Kidney glomerular epithelial cell (primary cell): ENCODE measurements at places on chromosomes 6 and 20.

- DNase-seq: no peak
Measured at GRCh38 chr20:13995841-13996240, 525 bp downstream of the MACROD2 start.

- peak; percentile 60 for DNase-seq
Measured at GRCh38 chr6:52304983-52305390, 20.4 kb upstream of the MCM3 start.

- DNase-seq: no peak
Measured at GRCh38 chr6:109527989-109528388, 45.0 kb upstream of the ZBTB24 start.

DNA sequence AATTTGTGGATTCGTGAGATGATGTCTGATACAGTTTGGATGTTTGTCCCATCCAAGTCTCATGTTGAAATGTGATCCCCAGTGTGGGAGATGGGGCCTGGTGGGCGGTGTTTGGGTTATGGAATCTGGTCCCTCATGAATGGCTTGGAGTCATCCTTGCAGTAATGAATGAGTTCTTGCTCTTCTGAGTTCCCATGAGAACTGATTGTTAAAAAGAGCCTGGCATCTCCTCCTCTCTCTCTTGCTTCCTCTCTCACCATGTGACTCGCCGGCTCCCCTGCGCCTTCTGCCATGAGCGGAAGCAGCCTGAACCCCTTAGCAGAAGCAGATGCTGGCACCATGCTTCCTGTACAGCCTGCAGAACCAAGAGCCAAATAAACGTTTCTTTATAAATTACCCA is 30.5 kb upstream of the RPP40 start:
- DNase-seq: no peak

- DNase-seq: peak; percentile 20
Measured at GRCh38 chr6:21748343-21749056, 154.9 kb downstream of the SOX4 start.

DNA sequence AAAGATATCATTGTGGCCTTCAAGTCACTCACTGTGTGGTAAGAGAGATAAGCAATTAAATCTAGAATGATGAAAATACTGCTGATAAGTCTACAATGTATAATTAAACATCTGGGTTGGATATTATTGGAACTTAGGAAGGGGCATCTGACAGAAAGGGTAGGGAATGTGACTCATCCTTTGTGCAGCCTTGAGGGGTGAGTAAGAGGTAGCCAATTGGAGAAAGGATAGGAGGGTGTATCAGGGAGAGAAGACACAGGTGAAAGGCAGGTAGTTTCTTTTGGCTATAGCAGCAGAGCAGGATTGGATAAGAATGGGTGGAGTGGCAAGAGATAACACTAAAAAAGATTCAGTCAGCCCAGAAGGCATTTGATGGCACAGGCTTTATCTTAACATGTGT is 182.0 kb downstream of the COL21A1 start:
- DNase-seq: no peak

- DNase-seq: no peak
Measured at GRCh38 chr20:3258429-3258828, 19.4 kb upstream of the SLC4A11 start.

DNA sequence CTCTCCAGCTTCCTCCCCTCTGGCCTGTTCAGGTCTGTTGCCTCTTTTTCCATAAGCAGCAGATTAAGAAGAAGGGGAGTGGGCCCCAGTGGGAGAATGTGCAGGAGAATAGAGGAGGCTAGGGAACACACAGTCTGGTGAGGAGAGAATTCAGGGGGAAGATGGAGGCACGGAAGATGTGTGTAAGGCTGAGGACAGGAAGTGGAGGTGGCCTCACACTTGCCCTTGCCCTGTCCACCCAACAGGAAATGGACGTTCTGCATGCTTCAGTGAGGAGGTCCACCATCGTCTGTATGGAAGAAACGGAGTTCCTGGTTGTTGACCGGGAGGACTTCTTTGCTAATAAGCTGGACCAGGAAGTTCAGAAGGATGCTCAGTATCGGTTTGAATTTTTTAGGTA is 16.0 kb downstream of the CNBD2 start:
- no peak for DNase-seq

DNA sequence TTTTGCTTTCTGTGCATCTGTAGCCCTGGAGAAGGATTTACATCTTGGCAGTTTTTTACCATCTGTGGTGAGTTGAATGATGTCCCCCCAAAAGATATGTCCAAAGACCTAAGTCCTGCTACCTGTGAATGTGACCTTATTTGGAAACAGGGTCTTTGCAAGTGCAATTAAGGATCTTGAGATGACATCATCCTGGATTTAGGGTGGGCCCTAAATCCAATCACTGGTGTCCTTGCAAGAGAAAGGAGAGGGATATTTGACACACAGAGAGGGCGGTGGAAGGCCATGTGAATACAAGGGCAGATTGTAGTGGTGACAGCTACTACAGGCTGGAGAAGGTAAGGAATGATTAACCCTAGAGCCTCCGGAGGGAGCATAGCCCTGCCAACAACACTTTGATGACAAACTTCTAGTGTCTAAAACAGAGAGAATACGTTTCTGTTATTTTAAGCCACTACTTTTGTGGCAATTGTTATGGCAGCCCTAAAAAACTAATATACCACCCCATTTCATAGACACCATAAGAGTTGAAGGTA is 35.1 kb downstream of the MKKS start:
- DNase-seq: no peak

DNA sequence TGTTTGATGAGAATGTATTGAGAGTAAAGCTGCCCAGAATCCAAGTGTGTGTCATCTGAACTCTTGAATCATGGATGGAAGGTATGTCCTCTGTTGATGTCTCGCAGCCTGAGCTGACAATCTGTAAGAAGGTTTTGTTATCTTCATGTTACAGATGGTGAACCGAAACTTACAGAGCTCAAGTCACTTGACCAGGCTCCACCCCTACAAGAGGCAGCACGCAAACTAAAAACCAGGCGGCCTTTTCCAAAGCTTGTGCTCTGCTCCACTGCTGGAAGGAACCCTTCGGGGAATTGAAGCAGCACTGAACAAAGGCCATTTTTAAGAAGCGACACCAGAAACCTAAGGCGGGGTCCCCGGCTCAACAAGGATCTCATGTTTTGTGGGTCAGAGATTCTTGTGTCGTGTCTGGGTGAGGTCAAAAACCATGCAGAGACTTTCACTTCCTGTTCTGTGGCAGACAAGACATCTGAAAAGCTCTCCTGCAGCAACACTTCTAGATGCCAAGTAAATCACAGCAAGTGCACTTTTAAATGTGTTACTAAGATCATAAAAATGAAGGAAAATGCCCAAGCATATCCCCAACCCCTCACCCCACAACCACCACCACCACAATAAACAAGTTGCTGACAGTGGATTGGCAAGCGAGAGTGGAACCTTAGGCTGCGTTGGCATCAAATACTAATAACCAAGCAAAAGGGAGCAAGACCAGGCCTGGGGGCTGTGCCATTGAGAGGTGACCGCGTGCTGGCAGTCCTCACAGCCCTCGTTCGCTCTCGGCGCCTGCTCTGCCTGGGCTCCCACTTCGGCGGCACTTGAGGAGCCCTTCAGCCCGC is 27.3 kb downstream of the NQO2 start:
- DNase-seq: no peak

DNA sequence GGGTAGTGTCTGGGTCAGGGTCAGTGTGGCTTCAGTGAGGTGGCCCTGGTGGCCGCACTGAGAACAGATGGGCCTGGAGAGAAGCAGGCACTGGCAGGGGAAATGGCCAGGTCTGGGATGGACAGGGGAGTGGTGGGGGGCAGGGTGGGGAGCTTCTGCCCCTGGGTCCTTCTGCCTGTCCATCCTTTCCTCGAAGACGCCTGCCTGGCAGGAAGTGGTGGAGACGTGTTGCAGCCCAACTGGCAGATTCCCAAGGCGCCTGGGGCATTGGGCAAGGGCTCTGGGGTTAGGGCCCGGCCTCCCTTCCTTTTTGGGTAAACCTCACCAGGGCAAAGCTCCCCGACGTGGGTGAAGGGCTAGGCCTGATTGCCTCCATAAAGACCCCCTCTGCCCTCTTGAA is 10.4 kb downstream of the SRC start:
- no peak for DNase-seq

DNA sequence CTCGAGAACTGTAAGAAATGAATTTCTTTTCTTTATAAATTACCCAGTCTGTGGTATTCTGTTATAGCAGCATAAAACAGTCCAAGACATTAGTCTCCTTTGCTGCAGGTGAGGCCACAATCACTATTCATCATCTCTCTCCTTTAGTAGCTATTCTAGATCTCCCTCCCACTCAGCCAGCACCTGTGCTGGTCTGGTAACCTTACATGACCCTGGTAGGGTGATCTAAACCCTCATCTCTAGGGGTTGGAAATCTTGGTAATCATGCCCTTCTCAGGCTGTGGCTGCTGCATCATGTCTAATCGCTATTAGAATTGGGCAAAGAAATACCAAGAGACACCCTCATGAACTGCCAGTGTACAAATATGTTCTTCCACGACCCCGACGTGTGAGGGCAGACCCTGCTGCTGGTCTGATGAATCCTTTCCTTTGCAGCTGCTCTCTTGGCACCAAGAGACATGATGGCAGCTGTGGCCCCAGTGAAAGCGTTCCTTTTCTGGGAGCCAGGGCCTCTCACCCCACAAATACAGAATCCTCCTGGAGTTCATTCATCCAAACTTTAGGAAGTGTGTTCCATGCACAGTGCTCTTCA is 23.0 kb upstream of the IGF2R start:
- no peak for DNase-seq

DNA sequence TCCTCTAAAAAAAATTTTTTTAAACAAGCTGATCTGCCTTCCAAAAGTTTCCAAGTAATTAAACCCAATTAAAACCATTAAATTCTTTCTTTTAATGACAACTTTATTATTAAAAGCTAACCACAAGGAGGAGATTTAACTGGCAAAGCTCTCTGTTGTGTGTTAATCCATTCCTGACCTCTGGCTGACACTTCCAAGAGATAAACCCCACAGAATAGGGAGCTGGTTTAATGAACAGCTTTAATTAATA is 230.8 kb downstream of the EYA2 start:
- DNase-seq: no peak

GRCh38 chr6:109008537-109009235 is 86.0 kb downstream of the SESN1 start:
- peak; percentile 27 for DNase-seq

DNA sequence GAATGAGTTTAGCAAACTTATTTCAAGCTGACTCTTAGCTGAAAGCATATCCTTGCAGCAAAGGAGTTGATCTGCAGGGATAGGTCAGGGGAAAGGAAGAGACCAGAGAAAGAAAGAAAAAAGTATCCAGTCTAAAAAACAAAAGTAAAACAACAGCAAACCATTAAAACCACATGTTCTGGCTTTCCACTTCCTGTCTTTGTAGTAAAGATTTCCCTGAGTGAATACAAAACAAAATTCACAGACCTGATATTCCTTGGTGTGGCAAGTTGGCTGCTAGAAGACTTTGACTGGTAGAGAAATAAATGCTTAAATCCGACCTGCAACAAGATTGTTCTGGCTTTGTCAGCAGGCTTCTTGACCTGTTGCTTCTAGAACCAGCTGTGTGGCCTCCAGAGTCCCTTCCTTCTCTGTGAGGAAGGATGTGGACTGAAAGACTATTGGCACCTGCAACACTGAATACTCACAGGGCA is 23.4 kb upstream of the MCM3 start:
- no peak for DNase-seq

DNA sequence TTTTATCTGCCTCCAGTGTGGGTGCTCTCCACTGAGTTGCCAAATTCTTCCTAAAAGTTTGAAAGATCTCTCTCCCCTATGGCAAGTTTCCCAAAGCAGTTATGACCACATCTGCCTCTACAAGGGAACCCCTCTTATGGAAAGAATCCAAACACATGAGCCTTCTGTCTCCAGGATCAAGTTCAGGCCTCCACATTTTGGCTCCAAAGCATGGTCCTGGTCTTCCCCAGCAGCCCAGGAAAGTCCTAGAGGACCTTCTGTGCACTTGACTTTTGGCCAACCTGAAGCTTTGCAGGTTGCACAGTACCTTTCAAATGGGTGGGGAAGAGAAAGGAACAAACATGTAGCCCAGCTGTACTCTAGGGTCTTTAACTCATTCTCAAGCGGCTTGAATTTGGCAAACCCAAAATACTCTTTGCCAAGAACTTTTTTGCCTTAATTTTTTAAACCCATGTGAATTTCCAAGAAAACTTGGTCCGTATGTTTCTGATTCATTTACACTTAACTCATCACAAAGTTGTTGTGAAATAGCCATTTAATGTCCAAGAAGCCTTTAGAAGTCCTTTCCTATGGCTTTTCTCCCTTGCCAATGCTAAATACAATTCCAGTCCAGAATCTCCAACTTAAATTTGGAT is 240.1 kb upstream of the TBX18 start:
- DNase-seq: no peak

GRCh38 chr6:27081188-27081587 is 166.3 kb upstream of the PRSS16 start:
- DNase-seq: no peak

DNA sequence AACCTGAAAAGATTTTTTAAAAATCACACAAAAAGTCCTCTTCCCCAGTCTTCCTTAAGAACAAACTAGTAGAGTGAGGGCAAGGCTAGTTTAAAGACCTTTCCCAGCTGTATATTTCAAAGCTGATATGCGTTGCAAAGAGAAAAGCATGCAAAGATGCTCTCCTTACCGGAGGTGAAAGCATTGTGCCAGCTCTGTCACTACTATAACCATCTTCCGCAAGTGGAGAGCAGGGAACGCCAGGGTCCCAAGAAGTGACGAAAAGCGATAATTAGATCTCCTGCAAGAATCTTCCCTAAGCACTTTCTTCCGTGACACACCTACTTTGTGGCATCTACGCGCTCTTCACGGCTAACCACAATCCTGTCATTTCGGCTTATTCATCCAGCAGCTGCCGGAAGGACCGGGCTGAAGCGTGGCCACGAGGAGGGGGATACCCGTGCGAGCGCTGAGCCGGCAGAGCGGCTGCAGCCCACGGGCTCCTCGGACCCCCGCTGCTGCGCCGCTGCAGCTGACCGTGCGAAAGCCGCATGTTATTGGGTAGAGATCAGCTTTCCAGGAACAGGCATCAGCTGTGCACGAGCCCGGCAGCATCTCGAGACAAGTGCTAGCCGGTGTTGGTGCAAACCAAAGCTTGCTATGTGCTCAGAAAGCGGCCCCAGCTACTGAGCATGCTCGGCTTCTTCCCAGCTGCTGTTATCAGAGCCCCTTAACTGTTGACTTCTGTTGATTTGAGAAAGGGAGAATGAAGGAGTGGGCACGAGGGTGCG is 57.2 kb upstream of the ARHGAP18 start:
- DNase-seq: peak; percentile 31
